ENCODE measurements at places on chromosomes 1 and 21.

DNA sequence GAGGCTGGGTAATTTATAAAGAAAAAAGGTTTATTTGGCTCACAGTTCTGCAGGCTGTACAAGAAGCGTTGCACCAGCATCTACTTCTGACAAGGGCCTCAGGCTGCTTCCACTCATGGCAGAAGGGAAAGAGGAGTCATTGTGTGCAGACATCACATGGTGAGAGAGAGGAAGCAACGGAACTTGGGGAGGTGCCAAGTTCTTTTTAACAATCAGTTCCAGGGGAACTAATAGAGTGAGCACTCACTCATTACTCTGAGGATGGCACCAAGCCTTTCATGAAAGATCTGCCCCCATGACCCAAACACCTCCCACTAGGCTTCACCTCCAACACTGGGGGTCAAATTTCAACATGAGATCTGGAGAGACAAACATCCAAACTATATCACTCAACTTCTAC, 77.2 kb downstream of the DDAH1 start:
- H3K27ac ChIP-seq = no peak overlapping the region
- peaks cover 2% of the 10 kb centered on the region for H3K27me3 ChIP-seq
- no peak for DNase-seq
- H3K4me1 ChIP-seq = no peaks in the 10 kb centered on the region
- H3K36me3 ChIP-seq = no peaks in the 10 kb centered on the region

GRCh38 chr1:12761781-12762180, 11.8 kb upstream of the PRAMEF12 start:
- no peak overlapping the region for H3K27ac ChIP-seq
- peaks cover 10% of the 10 kb centered on the region for H3K27me3 ChIP-seq
- no peak for DNase-seq
- H3K4me1 ChIP-seq = no peaks in the 10 kb centered on the region
- no peaks in the 10 kb centered on the region for H3K36me3 ChIP-seq
- no peak overlapping the region for H3K4me3 ChIP-seq

DNA sequence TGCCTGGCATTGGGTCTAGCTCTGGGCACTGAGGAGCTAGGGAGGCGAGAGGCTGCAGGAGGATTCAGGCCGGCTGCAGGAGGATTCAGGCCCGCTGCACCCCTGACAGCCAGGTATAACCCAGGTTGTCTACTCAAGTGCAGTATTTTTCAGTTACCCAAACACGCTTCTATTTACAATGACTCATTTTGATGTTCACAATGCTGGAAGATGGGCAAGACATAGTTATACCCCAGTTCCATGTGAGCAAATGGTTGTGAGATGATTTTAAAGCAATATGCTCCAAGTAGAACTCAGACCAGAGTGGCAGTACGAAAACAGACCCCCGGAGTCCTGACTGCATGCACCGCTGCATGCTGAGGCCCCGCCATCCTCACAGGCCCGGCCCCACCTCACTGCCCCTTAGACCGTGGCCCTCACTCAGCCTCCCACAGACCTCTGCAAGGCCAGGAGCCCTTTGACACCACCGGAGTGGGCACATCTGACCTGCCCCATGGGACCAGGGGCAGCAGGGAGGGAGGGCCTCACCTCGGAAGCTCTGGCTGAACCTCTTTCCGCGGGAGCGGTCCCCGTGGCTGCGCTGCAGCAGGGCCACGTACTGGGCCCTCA, 553 bp downstream of the LEFTY1 start:
- no peak overlapping the region for H3K4me3 ChIP-seq
- H3K36me3 ChIP-seq = no peaks in the 10 kb centered on the region
- DNase-seq = no peak
- H3K27ac ChIP-seq = no peak overlapping the region
- peaks cover 20% of the 10 kb centered on the region for H3K27me3 ChIP-seq

DNA sequence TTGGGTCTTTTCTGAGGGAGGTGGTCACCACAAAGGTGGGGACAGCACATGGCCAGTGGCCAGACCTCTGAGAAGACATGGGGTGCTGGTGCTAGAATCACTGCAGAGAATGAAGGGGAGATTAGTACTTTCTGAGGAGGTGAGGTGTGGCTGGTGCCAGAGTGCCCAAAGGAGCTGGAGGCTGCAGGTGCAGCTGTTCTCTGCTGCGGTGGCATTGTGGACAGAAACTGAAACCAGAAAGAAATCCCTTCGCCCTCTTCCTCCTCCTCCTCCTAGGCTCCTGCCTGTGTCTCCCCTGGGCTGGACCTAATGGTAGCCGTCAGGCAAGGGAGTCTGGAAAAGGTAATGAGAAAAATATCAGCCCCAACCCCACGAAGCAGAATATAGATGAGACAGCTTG, 261.7 kb downstream of the TM2D1 start:
- no peaks in the 10 kb centered on the region for H3K36me3 ChIP-seq
- DNase-seq = no peak
- H3K4me3 ChIP-seq = no peak overlapping the region
- peaks cover 2% of the 10 kb centered on the region for H3K4me1 ChIP-seq
- no peak overlapping the region for H3K27ac ChIP-seq
